ENCODE measurements at places on chromosomes 4 and X. TPM values are rescaled to one million over a fixed set of nuclear protein-coding genes. Genes with fewer than 3 reads are reported as not detected.

- no peak for DNase-seq
Measured at GRCh38 chrX:153939573-153939972, 4.7 kb upstream of the NAA10 start.

DNA sequence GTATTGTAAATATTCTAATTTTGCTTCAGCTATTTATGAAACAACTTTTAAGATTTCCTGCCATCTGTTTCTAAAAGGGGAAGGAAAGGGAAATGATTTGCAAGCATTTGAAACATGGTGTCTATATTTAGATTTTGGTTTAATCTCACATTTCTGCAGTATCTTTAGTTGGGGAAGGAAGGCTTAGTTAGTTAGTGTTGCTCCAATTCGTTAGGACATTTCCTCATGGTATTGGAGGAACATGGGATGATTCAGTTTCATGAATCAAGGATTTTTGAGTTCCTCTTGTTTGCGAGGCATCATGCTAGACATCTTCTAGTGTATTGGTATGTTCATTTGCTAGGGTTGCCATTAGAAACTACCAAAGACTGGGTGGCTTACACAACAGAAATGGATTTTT, 20.5 kb upstream of the TMEM192 start:
- DNase-seq, result no peak

GRCh38 chrX:46178763-46179162, 366.5 kb downstream of the ZNF674 start:
- no peak for DNase-seq

DNA sequence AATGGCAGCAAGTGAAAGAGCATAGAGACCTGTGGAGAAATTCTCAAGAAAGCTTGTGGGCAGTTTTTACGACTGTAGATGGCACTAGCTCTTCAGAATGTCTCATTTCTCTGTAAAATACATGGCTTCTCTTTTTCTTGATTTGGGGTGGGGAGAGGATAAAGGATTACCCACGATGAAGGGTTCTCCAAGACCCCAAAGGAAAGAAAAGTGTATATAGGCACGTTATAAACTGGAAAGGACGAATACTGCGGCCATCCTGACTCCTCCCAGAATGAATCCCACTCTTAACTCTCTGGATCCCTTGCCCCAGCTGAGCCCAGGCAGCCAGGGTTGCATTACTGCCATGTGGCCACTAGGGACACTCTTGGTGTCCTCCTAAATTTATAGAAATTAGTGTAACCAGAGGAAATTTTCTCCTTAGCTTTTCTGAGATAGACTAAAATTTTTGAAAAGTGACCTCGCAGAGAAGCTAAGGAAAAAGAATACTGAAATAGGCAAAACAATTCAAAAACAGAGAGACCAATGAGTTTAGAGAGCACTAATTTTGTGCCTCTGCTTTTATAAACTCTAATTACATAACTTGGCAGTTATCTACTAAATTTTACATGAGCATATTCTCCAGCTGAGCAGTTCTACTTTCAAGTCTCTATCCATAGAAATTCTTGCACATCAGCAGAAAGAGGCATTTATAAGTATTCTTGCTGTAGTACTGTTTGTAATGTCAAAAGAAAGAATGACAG, 37.8 kb upstream of the PCDH19 start:
- no peak for DNase-seq

DNA sequence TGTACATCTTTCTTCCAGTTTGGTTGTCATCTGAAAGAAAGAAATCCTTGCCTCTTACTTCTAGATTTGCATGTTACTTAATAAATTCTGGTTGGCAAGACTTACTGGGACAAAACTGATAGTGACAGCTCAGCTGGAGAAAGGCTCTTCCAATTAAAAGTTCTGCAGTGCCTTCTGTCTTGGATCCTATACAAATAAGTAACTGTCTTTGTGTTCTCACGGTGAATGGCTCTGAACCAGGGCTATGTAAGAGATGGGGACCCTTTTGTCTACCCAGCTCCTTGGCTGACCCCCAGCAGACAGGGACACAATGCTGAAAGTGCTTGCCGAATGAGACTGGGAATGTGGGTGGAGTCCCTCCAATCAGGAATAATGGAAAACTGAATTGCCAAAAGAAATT, 89.5 kb downstream of the AASDH start:
- DNase-seq, result no peak

DNA sequence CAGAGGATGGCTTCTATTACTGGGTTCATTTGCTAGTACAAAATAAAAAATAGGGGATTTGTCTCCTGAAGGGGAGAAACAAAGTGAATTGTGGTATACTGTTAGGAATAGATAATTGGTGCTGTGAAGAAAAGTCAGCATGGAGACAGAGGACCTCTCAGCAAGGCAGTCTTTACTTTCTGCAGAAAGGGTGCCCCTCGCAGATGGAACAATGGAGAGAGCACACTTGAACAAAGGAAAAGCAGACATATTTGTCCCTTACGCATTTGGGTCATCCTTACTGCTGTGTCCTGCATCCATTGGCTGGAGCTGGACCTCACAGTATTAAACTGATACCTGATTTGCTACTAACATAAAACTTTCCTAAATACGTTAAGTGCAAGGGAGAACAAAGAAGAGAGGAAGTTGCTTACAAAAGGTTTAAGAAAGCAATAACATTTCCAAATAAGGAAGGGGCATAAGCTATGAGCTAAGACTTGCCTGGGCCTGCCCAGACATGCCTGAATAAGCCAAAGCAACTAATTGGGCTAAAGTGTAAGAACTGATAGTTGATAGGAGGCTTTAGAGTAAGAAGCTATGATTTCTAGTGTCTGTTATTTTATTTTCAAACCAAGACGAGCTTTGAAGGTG, 83.8 kb downstream of the CCKAR start:
- DNase-seq, result no peak

- no peak for DNase-seq
Measured at GRCh38 chr4:138087066-138087719, 155.0 kb downstream of the SLC7A11 start.

GRCh38 chr4:8855818-8856245, 15.8 kb downstream of the HMX1 start:
- no peak for DNase-seq

DNA sequence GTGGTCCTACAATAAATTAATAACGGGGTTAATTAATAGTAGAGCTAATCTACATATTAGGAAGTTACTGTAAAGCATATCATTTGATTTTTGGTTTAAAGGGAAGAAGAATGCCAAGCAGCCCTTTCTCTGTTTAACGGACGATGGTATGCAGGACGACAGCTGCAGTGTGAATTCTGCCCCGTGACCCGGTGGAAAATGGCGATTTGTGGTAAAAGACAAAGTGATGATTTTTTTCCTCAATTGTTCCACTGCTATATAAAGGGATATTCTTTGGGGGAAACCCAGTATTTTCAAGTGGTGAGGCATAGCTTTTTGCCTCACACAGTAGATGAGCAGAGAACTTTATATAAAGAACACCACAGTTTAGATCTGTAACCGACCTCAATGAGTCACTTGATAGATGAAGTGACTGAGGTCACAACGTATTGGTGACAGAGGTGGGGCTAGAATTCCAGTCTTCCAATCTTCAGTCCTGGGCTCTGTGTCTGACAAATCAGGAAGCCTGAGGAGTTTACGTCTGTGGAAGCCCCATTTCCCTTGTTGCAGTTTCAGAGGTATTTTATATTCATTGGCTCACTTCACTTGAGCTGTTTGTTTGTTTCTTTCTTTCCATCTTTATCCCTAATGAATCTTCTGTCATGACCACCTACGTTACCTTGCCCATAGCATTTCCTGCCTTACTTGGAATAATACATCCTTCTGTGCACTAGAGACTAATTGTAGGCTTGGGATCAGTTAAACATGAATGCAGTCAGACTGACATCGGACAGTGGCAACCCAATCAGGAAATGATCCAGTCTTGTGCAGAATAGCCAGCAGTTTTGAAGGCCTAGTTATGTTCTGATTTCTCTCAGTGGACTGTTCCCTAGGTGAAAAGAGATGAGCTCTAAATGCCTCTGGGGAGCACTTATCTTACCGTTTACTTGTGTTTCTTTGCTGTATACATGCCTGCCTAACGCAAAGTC, 30.1 kb downstream of the ZRSR2 start:
- DNase-seq, result no peak

DNA sequence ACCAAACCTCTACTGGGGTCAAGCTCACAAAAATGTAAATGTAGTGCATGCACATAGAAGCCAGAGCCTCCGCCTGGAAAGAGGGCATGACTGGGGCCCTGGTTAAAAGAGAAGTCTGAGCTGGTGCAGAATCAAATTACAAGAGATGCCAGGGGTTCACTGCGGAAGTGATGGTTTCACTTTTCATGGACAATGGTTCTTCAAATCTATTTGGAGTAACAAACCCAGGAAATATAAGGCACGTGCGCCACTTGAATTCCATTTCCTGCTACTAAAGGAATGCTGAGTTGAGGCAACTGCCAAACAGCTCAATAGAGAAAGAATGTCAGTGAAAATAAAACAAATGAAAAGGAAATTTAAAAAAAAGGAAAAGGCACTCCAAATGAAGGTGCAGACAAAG, 79.8 kb downstream of the FUNDC1 start:
- no peak for DNase-seq

DNA sequence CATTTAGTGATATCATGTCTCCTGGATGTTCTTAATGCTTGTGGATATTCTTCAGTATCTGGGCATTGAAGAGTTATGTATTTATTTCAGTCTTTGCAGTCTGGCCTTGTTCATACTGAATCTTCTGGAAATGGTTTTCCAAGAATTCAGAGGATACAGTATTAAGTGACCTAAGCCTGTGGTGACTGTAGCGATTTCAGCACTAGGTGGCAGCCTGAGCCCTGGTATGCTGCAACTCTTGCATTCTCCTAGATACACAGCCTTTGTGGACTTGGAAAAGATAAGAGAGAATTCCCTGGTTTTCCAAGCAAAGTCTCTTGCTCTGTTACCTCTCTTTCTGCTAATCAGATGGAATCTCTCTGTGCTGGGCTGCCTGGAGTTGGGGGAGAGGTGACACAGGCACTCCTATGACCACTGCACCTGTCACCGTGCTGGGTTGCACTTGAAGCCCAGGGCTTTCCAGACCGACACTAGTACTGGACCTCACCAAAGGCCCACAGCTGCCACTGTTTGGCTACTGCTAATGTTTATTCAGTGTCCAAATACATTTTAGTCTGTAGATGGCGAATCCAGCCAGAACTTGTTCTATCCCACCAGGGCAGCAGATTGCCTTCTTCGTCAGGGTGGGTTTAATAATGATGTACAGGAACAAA, 19.3 kb upstream of the SPIN2A start:
- no peak for DNase-seq

GRCh38 chr4:1172228-1172851, at the start of gene SPON2:
Gene SPON2, minus strand, starts transcription at chr4:1172583.
- DNase-seq, result no peak

DNA sequence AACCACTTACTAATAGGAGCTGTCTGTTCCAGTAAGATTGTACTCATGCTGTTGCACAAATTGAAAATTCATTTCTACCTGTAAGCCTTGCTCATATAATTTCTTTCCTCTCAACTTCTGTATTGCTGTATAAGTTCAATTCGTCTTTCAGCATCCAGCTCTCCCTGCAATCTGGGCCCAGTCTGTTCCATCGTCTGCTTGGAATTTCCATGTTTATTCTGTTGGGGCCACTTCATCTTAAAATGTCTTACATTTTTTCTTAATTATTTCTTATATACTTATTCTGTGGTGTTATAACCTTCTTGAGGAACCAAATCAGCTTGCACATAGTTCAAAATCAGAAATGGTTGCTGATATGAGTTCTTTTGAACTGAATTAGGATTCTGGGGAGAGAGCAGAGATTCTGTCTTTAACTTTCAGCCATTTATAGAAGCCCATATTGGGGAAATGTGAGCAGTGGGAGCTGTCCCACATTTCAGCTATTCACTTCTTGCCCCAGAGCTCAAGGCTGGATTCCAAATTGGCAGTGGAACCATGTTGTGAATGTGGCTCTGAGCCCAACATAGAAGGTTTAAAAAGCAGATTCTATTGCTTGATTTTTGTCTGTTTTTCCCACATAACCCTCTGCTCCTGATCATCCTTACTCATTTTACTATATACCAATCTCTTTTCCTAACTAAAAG, 291.9 kb downstream of the BMPR1B start:
- DNase-seq, result no peak

- no peak for DNase-seq
Measured at GRCh38 chr4:80631861-80632260, 296.3 kb downstream of the CFAP299 start.

DNA sequence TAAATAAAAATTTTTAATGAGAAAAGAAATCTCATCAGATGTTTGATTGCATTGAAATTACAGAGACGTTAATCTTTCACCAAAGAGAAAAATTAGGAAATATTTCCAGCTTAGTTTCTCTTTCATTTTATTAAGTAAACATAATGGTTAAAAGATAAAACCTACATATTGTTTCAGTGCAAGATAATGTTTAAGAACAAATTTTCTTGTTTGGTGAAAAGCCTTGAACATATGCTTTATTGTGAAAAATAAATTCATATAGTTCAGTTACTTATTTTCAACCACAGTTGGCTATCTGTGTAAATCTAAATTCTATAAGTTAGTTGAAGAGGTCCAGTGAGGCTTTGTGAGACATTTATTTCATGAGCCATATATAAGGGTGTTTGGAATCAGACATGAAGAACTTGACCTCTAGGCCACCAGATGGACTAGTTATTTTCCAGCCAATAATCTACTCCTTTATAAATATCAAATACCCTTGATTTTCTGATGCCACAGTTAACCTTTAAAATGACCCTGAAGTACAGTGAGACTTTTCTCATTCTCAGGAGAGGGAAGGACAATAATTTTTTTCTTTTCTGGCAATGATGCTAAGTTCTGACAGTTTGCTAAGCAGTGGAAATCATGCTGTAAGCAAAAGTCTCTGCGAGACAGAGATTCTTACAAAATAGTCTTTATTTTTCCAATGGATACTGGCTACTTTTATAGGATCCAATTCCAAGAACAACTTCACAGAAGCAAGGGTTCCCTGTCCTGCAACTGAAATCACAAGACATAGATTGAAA, 2.5 kb downstream of the ARSJ start:
- no peak for DNase-seq

- peak; percentile 44 for DNase-seq
Measured at GRCh38 chr4:66750273-66750672, 795.0 kb downstream of the CENPC start.

DNA sequence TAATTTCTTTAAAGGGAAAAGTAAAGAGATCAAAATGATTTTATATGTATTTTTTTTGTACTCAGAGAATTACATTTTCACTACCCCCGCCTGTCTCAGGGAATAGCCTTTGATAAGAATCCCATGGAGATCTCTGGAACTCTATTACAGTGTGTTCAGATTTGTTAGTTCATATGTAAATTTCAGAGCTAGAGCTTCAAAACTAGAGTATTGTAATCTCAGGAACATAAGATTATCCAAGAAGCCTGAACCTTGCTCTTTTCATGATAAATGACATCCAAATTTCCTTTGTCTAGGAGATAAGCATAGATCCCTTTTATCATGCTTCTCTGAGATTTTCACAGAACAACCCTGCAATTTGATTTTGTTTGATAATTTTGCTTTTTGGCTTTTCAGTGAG, 82.9 kb downstream of the PDK3 start:
- no peak for DNase-seq

TCEAL2 gene
- total RNA-seq, result not detected

BMX gene
- 0.03 TPM for total RNA-seq

ADGRL3 gene
- total RNA-seq, result 0.60 TPM

POU3F4 gene
- not detected for total RNA-seq
